ENCODE measurements at places on chromosomes 1 and 21.

DNA sequence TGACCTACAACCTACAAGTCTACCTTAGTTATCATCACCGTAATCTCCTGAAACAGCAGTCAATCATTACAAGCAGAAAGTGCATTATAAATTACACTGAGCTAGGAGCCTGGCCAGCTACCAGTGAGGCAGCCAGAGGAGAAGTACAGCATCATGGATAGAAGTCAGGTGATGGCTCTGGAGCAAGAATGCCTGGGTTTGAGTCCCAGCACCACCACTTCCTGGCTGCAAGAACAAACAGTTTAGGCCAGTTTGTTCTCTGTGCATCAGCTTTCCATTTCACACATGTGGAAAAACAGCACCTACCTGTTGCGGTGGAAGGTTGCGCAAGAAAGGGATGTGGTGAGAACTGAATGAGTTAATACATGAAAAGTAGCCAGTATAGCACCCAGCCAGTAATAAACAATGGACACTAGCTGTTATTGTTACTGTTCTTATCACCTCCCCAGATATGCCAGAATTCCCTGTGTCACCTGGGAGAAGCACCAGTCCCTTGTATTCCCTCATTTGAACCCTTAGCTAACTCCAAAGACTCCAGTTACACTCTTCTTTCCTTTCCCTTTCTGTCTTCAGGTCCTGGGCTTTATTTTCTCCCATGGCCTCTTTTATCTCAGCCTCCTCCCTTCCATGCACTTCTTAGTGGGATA, 9.0 kb downstream of the CREG1 start:
- DNase-seq: no peak

DNA sequence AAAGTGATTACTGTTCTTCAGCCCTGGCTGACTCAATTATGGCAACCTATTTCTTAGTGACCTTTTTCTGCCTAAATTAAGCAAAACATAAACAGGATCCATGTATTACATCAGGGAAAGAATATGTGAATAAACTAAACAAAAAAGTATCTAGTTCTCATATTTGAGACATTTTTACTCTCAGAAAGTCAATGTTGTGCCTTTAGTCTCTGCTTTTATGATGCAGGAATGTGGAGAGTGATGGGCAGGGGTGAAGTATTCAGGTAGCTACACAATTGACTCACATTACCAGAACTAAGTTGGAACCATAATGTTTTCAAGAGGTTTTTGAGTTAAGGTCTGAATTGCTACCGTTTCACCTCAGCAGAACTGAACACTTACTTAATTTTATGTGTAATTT, 462.7 kb upstream of the CXADR start:
- DNase-seq: no peak

DNA sequence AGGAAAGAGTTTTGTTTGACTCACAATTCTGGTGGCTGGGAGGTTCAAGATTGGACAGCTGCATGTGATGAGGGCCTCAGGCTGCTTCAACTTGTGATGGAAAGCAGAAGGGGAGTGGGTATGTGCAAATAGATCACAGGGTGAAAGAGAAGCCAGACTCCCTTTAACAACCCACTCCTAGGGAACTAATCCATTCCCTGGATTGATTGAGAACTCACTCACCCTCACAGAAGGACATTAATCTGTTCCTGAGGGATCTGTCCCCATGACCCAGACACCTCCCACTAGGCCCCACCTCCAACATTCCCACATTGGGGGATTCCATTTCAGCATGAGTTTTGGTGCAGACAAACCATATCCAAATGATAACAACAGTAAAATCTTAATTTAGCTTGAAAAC, 25.6 kb downstream of the UBE2T start:
- DNase-seq: no peak

DNA sequence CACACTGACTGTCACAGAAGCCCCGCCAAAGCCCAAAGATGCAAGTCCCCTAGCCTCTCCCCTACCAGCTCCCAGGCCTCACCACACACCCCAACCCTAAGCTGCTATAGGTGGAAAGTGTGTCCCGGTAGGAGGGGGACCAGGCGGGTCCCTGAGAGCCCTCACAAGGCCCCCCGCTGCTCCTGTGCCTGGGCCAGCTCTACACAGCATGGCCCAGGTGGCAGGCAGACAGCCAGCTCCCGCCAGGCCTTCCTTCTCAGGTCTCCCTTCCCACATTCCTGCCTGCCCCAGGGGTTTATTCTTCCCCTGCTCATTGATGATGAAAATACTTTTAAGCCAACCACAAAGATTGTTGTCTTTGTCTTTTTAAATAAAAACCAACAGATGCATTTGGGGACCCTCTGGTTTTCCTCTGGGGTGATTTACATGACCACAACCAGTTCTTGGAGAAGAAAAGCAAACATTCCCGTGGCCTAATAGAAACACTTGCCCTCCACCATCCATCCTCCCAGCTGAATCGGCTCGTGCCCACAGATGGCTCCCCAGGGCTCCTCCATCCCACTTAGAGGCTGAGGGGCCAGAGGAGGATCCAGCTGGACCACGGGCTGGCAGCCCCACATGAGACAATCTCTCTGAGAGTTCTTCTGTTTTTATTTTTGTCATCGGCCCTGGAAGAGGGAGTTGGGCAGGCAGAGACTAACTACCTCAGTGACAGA, 93.1 kb downstream of the DMRTB1 start:
- DNase-seq: peak; percentile 4

GRCh38 chr21:45116066-45116465, 41.7 kb downstream of the ADARB1 start:
- no peak for DNase-seq

GRCh38 chr1:233328142-233328921, 808 bp downstream of the MAP3K21 start:
- peak; percentile 64 for DNase-seq

DNA sequence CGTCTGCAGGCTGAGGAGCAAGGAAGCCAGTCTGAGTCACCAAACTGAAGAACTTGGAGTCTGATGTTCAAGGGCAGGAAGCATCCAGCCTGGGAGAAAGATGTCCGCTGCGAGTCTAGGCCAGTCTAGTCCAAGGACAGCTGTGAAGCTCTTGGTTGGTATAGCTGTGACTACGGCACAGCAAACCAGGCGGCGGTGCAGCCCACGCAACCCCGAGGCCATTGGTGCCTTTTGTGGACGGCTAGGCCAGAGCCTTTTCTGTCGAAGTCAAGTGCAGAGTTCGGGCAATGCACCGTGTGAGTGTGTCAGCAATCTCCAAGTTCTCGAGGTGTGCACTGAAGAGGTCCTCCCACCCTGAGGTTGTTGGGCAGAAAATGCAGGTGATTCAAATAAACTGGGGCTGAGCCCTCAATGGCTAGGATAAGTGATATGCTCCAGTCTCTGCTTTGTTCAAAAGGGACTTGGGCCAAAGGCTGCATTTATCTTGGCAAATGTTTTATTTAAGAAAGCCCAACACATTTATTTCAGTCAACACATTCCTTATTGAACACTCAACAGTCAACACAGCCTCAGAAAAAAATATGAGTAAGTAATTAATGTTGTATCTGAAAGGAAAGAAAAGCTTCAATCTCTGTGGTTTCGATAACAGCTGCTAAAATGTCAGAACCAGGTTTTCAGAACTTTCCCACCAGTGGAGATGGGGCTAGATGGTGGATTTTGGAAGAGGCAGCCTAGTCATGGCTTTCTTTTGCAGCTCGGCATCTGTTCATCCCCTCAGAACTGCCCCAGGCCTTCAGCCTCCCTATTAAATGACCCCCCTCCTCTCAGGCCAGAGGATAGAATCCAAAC, 78.1 kb upstream of the COX20 start:
- peak; percentile 8 for DNase-seq

GRCh38 chr1:22953740-22954141, 18.9 kb downstream of the LACTBL1 start:
- DNase-seq: no peak

DNA sequence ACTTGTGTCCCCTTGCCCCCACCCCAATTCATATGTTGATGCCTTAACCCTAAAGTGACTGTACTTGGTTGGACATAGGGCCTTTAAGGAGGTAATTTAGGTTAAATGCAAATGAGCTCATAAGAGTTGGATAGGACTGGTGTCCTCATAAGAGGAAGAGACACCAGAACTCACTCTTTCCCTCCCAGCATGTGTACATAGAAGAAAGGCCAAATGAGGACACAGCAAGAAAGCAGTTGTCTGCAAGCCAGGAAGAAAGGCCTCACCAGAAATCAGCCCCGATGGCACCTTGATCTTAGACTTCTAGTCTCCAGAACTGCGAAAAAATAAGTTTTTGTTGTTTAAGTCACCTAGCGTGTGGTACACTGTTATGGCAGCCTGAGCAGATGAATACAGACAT, 45.5 kb downstream of the RAB3GAP2 start:
- DNase-seq: no peak

- no peak for DNase-seq
These were observed 61.7 kb downstream of the HMGB4 start for GRCh38 chr1:33925586-33925985.

DNA sequence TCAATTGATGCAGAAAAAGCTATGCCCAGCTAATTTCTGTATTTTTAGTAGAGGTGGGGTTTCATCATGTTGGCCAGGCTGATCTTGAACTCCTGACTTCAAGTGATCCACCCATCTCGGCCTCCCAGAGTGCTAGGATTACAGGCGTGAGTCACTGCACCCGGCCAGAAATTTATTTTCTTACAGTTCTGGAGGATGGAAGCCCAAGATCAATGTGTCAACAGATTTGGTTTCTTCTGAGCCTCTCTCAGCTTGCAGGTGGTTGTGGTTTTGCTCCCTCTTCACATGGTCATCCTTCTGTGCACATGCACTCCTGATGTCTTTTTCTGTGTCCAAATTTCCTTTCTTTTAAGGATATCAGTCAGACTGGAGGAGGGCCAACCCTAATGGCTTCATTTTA, 35.6 kb downstream of the SHCBP1L start:
- DNase-seq: no peak

DNA sequence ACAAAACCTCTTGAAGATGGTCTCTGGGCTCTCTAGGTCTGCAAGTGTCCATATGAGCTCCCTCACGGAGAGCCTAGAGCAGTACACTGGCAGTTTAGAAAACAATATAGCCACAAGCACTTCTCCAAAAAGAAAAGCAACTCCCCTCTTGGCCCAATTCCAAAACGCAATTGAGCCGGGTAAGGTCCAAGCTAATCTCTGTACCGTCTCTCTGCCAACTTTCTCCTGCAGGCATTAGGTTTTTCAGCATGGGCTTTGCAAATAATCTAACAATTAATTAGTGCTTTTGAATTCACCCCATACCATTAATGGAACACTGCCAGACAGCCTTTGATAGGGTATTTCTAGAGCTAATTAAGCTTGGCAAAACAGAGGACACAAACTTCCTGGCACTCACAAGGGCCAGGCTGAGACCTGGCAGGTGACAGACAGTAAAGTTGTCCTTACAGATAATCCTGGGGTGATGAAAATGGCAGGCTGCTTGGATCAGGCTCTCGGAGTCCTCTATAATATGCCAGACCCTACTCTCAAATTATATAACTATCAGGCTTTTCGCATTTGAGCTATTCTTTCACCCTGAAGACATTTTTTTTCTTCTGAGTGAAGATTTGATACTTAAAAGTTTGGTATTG, 39.8 kb downstream of the TGFBR3 start:
- DNase-seq: peak; percentile 71

- no peak for DNase-seq
These were observed 544 bp upstream of the CCT8 start for GRCh38 chr21:29074007-29074376.

DNA sequence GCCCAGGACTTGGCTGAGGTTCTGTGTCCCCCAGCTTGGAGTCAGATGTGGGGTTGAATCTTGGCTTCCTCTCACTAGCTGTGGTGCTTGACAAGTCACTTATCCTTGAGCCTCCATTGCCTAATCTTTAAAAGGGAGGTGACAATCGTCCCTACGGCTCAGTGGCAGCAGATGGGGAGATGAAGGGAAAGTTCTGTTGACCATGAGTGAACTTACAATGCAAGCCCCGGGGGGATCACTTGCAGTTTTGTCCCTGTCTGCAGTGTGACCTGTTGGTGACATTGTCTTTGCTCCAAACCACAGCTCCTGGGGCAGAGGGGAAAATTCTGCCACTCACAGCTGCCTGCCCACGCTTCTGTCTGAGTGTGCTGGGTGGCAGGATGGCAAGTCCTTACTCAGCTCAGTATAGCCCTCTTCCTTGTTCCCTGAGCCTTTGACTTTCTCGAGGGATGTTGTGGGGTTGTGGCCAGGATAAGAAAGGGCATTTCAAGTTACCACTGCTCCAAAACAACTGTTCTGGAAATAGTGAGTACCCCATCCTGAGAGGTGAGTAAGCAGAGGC, 1.7 kb downstream of the PCSK9 start:
- DNase-seq: no peak

DNA sequence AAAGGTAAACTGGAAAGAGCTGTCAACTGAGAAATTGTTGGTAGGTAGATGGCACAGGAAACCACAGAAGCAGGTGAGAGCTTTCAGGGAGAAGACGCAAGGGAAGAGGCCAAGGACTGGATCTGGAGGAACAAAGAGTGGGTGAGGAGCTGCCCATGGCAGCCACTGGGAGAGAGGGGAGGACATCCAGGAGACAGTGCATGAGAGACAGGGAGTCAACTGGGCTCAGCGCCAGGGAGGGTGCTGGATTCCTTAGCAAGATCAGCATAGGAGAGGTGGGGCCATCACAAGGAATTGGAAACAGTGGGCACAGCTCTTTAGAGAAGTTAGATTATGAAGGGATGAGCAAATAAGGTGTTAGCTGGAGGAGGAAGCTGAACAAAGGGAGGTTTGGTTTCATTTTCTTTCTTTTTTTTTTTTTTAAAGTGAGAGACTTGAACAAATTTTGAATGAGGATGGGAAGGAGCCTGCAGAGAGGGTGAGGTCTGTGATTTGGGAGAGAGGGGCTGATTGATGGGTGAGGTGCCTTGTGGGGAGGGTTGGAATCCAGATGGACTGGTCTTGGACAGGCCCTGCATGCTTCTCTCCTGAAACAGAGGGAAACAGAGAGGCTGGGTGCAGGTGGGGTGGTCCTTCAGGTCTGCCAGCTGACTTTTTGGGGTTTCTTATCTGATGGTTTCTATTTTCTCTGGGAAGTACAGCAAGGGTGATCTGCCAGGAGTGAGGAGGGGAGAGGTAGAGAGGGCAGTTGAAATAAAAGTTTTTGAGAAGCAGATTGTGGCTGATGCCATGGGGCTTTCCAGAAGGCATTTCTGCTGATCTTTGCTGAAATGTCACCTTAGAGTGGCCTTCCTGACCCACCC, 5.4 kb downstream of the CYP4B1 start:
- DNase-seq: no peak

DNA sequence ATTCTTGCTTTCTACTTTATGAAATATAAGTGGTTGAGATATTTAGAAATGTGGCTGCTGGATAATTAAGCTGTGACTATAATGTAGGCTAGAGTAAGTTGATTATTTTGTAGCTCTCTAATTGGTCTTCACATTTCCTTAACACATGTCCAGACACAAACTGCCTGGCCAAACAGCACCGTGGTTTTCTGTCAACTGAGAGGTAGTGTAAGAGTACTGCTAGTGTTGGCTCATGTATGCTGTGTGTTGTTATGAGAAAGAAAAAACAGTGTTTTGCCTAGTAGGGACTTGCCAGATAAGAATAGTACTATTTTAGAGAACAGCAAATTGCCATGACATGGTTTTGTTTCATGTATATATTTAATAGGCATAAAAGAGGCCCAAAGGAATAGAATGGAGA, 37.1 kb downstream of the TMED5 start:
- no peak for DNase-seq

GRCh38 chr1:112807999-112808398, 92.9 kb upstream of the PPM1J start:
- no peak for DNase-seq

- DNase-seq: peak; percentile 91
These were observed at the start of gene S100A11 for GRCh38 chr1:152036267-152037216. S100A11 (minus strand) TSS chr1:152037004; CDS start chr1:152036915, 89 bp downstream.

- DNase-seq: no peak
These were observed 362.6 kb upstream of the C1orf87 start for GRCh38 chr1:60436186-60436585.
